ENCODE measurements at places on chromosomes 16 and 17.

DNA sequence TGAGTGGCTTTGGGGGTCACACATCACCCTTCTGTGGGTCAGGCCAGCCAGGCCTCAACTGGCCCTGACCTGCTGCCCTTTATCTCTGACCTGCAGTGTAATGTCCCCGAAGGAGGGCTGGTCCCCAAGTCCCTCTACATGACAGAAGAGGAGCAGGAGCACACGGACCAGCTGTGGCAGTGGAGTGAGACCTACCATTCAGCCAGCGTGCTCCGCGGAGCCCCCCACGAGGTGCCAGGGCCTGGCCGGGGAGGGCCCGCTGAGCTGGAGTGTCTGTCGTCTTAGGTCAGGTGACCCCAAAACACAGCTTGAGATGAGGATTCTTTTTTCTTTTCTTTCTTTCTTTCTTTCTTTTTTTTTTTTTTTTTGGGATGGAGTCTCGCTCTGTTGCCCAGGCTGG lies 26.5 kb downstream of the NAGPA start:
- no peak for DNase-seq

DNA sequence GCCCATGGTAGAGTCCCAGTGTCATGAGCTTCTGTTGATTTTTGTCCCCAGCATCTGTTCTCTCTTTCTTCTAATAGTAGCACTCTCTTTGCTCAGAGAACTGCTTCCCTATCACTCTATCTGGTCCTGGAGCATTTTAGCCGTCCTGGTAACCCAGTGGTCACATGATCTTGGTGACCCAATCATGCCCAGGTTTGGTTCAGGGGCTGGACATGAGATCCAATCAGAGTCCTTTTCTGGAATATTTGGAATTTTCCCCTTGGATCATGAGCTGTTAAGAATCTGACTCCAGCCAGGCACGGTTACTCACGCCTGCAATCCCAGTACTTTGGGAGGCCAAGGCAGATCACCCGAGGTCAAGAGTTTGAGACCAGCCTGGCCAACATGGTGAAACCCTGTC lies 197.0 kb downstream of the RAB11FIP4 start:
- no peak for DNase-seq

DNA sequence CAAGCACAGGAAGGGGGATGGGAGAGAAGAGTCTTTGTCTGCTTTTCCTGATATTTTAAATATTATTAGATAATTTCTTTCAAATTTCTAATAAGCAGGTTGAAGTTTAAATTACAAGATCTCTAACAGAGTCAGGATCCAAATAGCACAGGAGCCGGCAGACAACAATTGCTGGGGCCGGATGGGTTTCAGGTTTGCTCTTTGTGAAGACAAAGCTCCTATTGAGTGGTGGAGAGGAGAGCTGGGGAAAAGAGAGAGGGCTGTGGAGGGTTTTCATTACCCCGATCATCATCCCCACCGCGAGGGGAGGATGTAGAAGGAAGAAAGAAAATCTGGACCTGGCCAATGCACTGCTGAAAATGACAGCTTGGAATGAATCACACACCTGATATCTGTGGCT lies 197.3 kb downstream of the SOX9 start:
- DNase-seq: no peak

GRCh38 chr17:20920095-20920814 lies 122.6 kb downstream of the USP22 start:
- DNase-seq: no peak

DNA sequence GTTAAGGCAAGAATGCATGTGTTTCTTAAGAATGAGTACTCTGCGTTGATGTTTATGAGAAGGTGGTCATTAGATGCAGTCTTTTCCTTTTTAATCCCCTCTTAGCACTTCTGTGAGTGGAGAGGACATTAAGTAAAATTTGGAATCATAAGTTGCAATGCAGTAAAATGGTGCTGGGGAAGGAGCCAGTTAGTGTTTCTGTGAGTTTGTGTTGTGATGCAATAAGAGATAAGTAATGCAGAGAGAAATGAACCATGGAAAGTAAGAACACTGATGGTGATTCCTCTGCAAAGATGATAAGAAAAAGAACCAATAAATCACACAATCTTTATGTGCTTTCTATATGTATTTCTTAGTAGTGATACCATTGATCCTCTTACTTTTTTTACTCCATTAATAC lies 20.0 kb downstream of the ABHD15 start:
- DNase-seq: no peak

DNA sequence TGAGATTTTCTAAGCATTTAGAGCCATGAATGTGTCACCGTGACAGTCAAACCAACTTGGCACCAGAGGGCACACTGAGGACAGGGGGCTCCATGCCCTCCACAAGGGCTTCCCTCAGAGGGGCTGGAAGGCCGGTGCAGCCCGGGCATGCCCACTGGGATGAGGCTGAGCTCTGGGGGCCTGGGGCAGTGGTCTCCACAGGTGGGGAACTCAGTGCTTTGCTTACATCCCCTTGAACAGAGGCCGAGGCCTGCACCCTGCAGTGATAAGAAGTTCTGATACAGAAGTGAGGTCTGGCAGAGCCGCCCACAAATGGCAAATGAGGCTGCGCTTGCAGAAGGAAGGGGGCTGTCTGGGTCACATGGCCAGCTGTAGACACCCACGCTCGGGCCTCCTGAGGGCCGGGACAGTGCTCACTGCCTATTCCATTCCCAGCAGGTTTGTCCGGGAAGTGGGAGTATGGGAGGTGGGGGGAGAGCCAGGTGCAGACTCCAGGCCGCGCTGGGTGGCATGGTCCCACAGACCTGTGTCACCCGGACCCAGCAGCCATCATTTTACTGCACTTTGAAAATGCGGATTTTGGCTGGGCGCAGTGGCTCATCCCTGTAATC lies 116.8 kb upstream of the CREBBP start:
- DNase-seq: no peak

DNA sequence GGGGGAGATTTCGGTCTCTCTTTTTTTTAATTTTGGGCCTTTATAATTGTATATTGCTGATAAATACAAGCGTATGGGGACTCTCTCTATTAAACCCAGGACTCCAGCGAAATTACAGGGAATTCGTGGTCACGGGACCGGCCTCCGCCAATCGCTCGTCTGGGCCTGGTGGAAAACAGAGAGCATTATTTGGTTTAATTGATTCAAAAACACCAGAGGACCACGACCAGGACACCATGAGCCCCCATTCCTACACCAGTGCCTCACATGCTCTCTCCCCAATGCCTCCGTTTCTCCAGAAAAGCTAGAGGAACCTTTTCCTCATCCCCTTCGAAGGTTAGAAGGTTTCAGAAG lies at the start of gene HOXB2:
Gene HOXB2 (minus strand): TSS at position 88 of the 354 bp plus-strand sequence. CDS start 198 bp downstream, outside the sequence.
- no peak for DNase-seq

GRCh38 chr16:88739139-88739976 lies 33.1 kb downstream of the CTU2 start:
- DNase-seq: no peak
